HepG2 (cell line): ENCODE measurements at places on chromosomes 11 and 22. TPM values are rescaled to one million over a fixed set of nuclear protein-coding genes. Genes with fewer than 3 reads are reported as not detected.

DNA sequence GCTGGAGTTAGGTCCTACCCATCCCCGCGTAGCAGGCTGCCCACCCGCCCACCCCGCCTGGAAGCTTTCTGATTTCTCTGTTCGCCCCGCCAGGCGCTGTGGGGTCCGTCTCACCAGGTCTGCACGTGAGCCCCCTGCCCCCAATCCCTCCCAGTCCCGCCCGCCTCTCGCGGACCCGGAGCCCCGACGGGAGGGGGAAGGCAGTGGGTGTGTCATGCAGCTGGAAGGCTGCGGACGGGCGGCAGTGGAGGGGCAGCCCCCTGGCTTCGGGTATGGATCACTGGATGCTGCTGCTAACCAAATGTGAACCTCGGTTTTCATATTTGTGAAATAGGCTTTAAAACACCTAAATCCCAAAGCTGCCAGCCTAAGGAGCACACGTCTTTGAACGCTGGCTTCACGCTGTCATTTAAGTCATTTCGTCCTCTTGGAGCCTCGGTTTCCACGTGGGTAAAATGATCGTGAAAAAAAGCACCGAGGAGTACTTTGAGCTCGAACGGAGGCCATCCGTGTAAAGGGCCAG is 568 bp upstream of the BIK start:
- no peak for DNase-seq

The RASSF7 gene
- total RNA-seq = 13.1 and 20.2 TPM in 2 replicates

- DNase-seq = no peak
These were observed 20.9 kb upstream of the CTR9 start for GRCh38 chr11:10730151-10730550.

GRCh38 chr11:99080154-99080553 is 59.4 kb downstream of the CNTN5 start:
- no peak for DNase-seq

GRCh38 chr11:62592146-62592815 is 958 bp upstream of the TUT1 start:
- no peak for DNase-seq

The CARD10 gene
- total RNA-seq = 28.9 and 35.2 TPM in 2 replicates

The OR51I1 gene
- total RNA-seq = not detected in 2 replicates

- no peak for DNase-seq
These were observed 341.3 kb downstream of the AASDHPPT start for GRCh38 chr11:106418791-106419190.

DNA sequence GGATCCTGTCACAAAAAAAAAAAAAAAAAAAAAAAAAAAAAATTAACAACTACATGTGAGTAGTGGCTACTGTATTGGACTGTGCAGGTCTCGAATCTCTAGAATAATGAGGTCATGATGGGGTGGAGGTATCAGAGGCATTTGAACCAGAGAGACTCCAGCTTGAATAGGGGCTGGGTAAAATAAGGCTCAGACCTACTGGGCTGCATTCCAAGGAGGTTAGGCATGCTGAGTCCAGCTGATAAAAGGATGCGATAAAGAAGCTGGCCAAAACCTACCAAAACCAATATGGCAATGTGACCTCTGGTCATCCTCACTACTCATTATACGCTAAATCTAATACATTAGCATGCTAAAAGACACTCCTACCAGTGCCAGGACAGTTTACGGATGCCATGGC is 5.9 kb upstream of the PACSIN3 start:
- no peak for DNase-seq
